ENCODE measurements at places on chromosomes 12 and 14. TPM values are rescaled to one million over a fixed set of nuclear protein-coding genes. Genes with fewer than 3 reads are reported as not detected.

GRCh38 chr12:110317911-110318310, 36.9 kb downstream of the ATP2A2 start:
- DNase-seq: no peak

DNA sequence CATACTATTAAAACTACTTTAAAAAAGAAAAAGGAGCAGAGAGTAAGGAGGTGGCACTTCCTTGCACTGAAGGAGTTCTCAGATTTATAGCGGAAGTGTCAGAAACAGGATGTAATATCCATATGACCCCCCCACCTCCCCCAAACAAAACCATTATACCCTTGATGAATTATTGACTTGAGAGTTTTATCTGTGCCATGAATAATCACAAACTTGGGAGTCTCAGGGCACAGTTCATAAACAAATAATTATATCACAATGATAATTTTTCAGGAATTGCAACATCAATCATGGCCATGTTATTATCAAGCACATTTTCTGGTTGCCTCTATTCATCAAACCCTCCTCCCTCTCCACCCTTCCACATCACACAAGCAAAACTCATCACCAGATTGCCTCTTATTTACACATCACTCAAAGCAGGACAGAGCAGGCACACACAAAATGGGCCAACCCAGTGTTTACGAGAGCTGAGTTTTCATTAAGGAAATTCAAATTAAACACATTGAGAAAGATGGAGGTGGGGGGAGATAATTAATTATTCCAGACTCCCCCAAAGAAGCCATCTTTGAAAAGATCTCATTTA, 141.4 kb downstream of the EGLN3 start:
- no peak for DNase-seq

DNA sequence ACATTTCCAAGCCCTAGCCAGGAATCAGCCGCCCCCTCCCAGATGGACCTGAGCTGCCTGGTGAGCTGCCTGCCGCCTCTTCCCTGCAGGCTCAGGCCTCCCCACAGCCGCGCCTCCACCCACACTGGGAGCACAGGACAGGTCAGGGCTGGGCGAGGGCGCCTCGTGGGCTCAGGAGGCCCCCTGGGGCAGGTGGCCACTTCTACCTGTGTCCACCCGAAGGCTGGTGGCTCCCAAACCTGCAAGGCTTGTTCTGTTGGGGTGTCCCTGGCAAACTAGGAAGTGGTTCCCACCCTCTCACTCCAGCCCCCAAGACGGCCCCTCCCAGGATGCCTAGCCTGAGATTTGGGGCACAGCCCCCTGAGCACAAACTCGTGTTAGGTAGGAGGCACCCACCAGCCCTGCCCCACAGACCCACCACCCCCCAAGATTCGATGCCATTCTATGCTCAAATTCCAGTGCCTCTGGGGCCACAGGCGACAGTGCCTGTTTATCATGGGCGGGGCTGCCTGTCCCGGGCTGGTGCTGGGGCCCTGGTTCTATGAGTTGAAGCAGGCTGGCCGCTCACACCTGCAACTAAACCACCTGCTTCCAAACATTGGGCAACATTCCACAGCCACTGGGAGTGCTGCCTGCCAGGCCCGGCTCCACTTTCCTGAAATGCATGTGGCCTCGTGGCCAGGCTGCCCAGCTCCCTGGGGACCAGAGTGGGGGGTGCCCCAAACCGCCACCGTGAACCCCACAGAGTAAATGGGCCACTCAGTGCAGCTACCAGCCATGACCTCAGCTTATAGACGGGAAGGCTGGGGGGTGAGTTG, 6.8 kb downstream of the MMP17 start:
- no peak for DNase-seq

- DNase-seq: no peak
These were observed 317.8 kb downstream of the TMEM121 start for GRCh38 chr14:105844047-105844630.

GRCh38 chr12:16530268-16530850, 75.6 kb downstream of the LMO3 start:
- no peak for DNase-seq

GRCh38 chr14:33740531-33740930, 210.3 kb downstream of the EGLN3 start:
- DNase-seq: no peak

- DNase-seq: no peak
These were observed 102.1 kb downstream of the ARID2 start for GRCh38 chr12:45831590-45831989.

GRCh38 chr12:43880547-43880946, 44.7 kb downstream of the TMEM117 start:
- no peak for DNase-seq

GRCh38 chr12:57151741-57152630, 4.6 kb upstream of the LRP1-AS start:
- peak; percentile 67 for DNase-seq

DNA sequence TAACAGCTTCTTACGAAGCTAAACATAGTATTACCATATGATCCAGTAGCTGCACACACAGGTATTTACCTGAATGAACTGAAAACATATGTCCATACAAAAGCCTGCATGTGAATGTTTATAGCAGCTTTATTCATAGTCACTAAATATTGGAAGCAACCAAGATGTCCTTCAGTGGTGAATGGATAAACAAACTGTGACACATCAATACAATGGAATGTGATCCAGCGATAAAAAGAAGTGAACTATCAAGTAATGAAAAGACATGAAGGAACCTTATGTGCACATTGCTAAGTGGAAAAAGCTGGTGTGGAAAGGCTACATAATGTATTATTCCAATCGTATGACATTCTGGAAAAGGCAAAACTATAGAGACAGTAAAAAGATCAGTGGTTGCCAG, 38.1 kb upstream of the JDP2 start:
- no peak for DNase-seq

- no peak for DNase-seq
These were observed 9.9 kb upstream of the LBHD2 start for GRCh38 chr14:103073876-103074728.

- DNase-seq: peak; percentile 21
These were observed 29.7 kb downstream of the LGR5 start for GRCh38 chr12:71469258-71469750.

- DNase-seq: no peak
These were observed 5.4 kb downstream of the FBXW8 start for GRCh38 chr12:116916122-116916521.

GRCh38 chr12:21434699-21435098, 2.8 kb upstream of the PYROXD1 start:
- DNase-seq: no peak

GRCh38 chr12:131116468-131117117, 162.9 kb downstream of the ADGRD1 start:
- DNase-seq: peak; percentile 18

- DNase-seq: no peak
These were observed 26.3 kb downstream of the KLRK1 start for GRCh38 chr12:10363658-10363913.

GRCh38 chr12:110668480-110669192, 20.3 kb downstream of the HVCN1 start:
- no peak for DNase-seq

DNA sequence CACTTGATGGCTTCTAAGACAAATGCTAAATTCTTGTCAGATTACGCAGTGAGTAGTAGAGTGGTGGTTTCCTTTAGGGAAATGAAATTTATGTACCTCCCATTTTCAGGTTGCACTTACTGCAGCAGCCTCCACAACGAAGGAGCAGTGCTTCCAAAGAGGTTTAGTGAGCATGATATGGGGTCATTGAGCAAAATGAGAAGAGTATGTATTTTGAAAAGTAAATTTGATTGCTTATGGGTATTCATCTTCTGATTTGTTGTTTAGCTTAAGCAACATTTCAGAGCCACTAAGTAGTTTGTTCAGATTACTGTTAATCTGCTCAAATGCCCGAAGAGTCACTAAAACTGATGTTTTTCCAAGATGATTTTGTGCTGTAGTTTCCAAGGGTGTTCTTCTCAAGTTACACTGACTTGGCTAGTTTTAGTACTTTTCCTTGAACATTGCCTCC, 493.6 kb downstream of the PCNX1 start:
- no peak for DNase-seq

DNA sequence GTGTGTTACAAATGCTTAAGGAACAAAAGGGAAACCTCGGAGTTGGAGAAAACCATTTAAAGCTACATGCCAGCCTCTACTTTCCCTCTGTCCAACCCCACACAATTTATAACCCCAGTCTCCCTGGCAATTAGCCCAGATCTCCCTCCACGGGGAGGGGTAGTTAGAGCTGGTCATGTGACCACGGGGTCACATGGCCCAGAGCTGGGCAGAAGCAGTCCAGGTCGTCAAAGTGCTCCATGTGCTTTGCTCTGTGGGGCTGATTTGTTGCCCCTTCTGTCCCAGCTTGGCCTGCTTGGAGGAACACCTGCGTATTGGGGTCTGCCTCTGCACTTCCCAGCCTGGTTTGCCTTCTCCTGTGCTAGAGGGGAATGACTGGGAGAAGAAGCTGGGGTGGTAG, 219.1 kb downstream of the RBM19 start:
- no peak for DNase-seq

GRCh38 chr12:82326905-82327503, 31.2 kb downstream of the CCDC59 start:
- DNase-seq: no peak

- DNase-seq: no peak
These were observed 708.0 kb downstream of the BCL11B start for GRCh38 chr14:98564006-98564405.

- no peak for DNase-seq
These were observed 129.1 kb upstream of the TMCC3 start for GRCh38 chr12:94779485-94779884.

DNA sequence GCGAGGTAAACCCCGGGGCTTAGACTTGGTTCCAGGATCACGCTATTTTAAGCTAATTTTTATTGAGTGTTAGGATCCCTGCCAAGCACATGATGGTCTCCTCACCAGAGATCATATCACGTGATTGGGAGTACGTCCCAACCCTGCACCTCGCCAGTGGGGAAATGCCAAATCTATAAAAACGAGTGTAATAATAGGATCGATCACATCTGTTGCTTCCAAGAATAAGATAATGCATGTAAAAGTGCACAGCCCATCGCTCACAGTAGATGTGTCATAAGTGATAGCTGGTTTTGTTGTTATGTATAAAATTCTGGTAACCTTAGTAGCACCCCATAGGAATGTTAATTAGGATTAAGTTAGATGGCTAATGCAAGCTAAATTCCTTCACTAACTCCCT, 581.0 kb upstream of the TMEM132C start:
- DNase-seq: no peak

GRCh38 chr14:68520637-68521556, 272.0 kb downstream of the ZFP36L1 start:
- DNase-seq: no peak

DNA sequence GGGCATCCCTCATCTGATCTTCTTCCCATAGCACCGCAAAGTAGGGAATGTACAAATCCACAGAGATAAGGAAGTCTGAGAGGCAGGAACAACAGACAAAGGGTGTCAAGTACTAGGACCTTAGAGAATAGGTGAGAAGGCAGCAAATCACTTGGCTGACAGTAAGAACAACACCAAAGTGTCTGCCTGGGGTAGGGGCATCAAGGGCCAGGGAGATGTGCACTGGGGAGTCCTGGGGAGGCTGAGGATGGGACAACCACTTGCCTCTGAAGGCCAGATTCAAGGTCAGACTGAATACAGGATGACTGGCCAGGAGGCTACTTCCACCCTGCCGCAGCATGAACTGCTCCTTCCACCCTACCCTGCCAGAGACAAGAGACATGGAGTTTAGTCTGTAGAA, 1040.8 kb downstream of the BCL11B start:
- no peak for DNase-seq

DNA sequence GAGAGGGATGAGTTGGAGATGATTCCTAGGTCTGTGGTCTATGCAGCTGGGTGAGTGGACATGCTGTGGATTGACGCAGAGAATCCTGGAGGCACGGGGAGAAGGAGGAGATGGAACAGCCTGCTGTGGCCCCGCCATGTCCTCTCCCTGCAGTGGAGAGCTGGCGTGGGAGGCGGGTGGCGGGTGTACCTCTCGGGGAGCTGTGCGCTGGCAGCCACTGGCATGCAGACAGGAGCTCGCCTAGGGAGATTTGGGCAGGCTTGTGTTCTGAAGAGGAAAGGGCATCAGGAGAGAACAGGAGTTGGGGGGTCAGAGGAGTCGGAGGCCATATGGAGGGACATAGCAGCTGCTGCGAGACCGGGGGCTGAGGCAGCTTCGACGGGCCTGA, 56.1 kb downstream of the TECPR2 start:
- DNase-seq: no peak

DNA sequence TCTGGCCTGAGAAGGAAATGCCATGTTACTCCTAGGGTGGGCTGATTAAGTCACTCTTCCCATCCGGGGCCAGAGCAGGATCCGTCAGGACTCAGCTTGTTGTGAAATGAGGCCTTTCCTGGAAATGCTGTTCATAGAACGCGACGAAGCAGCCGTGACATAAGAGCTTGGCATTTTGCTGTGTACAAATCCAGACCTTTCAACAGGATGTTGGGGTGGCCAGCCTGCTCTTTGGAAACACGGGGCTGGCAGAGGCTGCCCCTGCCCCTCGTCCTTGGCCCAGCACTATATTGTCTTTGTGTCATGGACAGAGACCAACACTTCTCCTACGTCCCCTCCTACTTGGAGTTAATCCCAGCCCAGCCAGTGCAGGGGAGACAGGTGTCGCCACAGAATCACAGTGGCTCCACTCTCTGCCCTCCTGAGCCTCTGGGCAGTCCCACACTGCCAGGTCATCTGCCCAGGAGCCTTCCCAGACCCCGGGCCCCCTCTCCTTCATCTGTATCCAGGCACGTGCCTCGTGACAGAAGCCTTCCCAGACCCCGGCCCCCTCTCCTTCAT, 18.6 kb upstream of the EIF5 start:
- DNase-seq: peak; percentile 67

DNA sequence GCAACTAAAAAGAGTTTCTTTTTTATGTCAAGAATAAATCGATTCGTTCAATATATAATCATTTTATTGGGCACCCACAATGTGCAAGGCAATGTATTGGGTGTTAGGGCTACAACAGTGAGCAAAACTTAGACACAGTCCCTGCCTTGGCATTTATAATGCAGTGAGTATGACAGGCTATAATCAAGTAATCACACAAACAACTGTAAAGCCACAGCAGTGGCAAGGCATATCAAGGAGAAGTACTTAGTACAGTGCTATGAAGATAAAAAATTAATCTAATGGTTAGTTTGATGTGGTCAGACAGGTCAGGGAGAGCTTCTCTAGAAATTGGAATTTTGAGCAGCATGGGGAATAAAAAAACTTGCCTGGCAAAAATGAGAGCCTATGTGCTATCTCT, 39.5 kb upstream of the OTOGL start:
- DNase-seq: no peak

- DNase-seq: no peak
These were observed 363.4 kb downstream of the DAD1 start for GRCh38 chr14:22225516-22226140.

GRCh38 chr12:16392846-16393535, 45.5 kb downstream of the MGST1 start:
- no peak for DNase-seq

GRCh38 chr14:99188731-99189191, 83.2 kb downstream of the BCL11B start:
- no peak for DNase-seq

LYZ gene
- polyA plus RNA-seq: 5.0 TPM

PSME2 gene
- 64.7 TPM for polyA plus RNA-seq

ALG10B gene
- polyA plus RNA-seq: 2.7 TPM

SOAT2 gene
- polyA plus RNA-seq: 0.07 TPM

BTBD6 gene
- polyA plus RNA-seq: 72.2 TPM

IGF1 gene
- 5.3 TPM for polyA plus RNA-seq

LRFN5 gene
- polyA plus RNA-seq: 0.13 TPM

CHFR gene
- 15.0 TPM for polyA plus RNA-seq

LRTM2 gene
- polyA plus RNA-seq: not detected

A2M gene
- 42.6 TPM for polyA plus RNA-seq

KLHDC1 gene
- polyA plus RNA-seq: 2.9 TPM

SIX6 gene
- polyA plus RNA-seq: 0.03 TPM

C3AR1 gene
- polyA plus RNA-seq: 0.82 TPM

TC2N gene
- 1.2 TPM for polyA plus RNA-seq

POLE2 gene
- 0.46 TPM for polyA plus RNA-seq

RHEBL1 gene
- 0.21 TPM for polyA plus RNA-seq
